IPS DF 6.9 (cell line): ENCODE measurements at places on chromosomes 1 and 21.

- DNase-seq = no peak
Observed at GRCh38 chr1:224087286-224087794, 26.6 kb upstream of the FBXO28 start.

GRCh38 chr1:30686236-30686935, 37.0 kb downstream of the MATN1 start:
- DNase-seq = no peak

DNA sequence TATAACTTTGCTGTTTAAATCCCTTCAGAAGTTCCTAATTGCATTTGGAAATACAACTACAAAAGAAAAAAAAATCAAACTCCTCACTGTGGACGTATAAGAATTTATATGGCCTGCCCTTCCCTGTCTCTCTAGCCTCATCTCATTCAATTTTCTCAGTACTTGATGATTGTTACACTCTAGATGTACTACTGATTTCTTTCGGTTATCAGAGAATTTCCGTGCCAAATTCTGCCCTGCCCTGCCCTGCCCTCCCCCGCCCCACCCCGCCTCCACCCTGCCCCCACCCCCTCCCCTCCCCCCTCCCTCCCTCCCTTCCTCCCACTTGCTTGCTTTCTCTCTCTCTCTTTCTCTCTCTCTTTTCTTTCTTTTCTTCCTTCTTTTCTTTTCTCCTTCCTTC, 71.7 kb upstream of the MPC2 start:
- no peak for DNase-seq

DNA sequence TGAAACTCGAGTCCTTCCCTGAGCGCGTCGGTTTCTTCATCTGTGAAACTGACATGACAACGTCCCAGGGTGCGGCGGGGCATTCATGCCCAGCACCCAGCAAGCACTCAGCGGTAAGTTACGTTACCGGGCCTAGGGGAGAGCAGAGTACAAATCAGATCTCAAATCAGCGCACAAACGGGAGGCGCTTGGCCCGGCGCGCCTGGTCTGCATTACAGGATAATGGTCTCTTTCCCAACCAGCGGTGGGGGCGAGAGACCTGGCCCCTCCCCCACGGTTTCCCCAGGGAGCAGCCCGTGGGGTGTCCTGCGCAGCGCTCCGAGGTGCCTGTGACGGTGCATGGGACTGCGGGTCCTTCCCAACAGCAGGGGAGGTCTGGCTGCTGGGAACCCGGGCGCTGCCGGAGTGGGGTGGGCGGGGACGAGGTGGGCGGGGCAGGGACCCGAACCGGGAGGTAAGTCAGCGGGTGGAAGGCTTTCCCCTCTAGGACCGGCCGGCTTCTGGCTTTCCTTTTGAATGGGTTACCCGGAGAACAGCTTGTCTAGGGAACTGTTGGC, 1.0 kb downstream of the TMEM51 start:
- DNase-seq = no peak

GRCh38 chr1:197660389-197660788, 114.9 kb downstream of the DENND1B start:
- DNase-seq = no peak

DNA sequence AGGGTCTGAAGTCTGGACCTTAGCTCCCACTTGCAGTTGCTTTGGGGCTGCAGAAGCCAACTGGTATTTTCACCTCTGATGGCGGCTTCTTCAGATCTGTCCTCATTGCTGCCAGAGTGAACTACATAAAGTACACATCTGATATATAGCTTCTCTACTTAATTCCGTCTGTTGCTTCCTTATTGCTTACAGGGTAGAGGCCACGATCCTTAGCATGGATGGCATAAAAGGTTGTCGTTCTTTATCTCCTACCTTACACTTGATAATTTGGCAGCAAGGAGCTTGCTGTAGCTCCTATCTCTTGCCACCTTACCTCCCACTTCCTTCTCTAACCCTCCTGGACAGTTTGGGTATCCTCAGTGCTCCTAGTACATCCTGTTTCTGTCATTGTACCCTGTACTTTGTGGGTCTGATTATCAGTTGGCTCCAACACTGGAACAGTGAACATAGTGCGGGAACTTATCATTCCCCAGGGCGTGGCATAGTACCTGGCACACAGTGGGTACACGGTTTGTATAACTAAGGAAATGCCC, 30.9 kb upstream of the NBL1 start:
- no peak for DNase-seq

- DNase-seq = no peak
Observed at GRCh38 chr1:35663434-35663833, 22.1 kb upstream of the PSMB2 start.

- no peak for DNase-seq
Observed at GRCh38 chr1:29033829-29034466, 89.8 kb downstream of the TMEM200B start.

DNA sequence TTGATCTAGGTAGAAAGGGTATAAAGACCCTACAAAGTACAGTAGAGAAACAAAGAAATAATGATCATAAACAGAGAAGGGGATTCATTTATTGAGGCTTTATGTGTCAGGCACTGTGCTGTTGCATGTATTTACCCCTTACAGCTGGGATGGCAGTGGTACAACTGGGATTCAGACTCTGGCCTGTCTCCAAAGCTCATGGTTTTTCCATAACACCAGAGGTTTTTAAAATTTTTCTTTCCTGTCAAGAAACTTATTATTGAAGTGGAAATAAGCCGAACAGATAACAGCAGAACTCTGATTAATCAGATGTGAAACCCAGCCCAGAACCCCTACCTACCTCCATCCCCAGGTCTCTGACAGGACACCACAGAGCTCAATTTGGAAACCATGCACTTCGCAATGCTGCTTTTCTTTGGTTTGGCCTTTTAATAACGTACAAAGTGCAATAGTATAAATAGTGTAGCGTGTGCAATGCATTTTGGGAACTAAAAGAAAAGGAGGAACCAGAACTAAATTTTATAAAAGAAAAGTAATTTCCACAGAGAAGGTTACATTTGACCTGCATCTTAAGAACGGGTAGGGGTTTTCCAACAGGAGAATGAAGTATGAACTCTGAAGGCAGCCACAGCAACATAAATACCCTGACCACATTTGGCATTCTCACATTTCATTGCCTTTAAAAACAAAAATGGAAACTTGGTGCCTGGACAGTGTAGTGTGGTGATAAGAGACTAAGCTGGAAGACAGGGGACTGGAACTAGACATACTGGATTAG, 92.0 kb upstream of the S1PR1 start:
- no peak for DNase-seq

GRCh38 chr1:106912131-106912530, 144.3 kb upstream of the PRMT6 start:
- DNase-seq = no peak

- no peak for DNase-seq
Observed at GRCh38 chr1:59295618-59296017, 1.3 kb upstream of the FGGY start.

GRCh38 chr1:62241371-62242131, 46.9 kb downstream of the L1TD1 start:
- no peak for DNase-seq

- DNase-seq = no peak
Observed at GRCh38 chr1:92298213-92298572, 594 bp downstream of the GLMN start.

DNA sequence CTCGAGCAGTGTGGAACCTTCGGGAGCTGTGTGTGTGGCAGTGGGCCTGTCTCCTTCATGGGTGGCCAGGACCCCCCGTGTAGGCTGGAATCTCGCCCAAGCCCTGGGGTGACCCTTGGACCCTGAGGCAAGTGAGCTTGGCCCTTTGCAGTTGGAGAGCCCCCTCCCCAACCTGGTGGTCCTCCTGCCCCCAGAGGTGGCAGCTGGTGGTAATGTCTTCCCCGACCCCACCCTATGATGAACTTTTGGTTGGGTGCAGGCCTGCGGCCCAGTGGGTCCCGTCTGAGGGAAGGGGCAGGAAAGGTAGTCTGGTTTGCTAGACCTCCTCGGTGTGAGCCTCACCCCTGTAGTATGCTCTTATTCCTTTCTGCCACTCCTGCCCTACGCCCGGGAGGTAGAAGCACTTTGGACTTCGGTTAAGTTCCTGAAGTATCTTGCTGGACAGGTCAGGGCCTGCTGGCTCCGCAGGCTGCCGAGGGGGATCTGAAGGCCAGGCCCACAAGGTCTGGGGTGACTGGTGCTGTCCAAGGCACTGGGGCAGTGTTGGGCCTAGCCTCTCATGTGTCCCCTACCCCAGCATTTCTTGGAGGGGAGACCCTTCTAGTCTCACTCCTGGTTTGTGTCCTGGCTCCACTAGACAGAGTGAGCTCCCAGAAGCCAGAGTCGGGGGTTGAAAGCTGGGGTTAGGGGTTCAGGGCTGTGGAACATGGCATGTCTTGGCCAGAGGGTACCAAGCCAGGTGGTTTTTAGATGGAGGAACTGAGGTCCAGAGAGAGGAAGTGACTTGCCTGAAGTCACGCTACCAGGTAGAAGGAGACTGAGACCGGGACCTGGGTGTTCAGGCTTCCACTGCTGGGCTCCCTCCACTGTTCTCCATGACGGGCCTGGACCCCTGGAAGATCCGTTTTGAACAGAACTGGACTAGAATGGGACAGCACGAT, 1.8 kb downstream of the ZNF362 start:
- no peak for DNase-seq

DNA sequence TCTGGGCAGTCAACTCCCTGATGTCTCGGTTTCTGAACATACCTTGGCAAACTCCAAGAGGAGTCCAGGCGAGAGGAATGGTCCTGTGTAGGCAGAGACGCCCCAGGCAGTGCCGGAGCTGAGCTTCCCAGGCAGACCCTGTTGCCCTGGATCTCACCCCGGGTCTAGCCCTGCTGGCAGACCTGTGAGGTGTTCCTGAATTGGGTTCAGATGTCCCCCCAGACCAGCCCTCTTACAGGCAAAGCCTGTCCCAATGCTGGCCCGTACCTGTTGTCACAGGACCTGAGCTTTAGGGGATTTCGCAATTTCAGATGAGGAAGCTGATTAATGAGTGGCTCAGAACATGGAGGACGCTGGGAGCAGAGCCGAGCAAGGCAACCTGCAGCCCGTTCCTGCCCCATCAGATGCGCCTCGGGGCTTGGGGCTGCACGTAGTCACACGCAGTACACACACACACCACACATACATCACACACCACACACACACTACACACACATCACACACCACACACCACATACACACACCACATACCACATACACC, 38.5 kb upstream of the PDE9A start:
- no peak for DNase-seq

GRCh38 chr1:89523572-89524368, 859 bp upstream of the LRRC8B start:
- peak; percentile 27 for DNase-seq

GRCh38 chr1:17941431-17942189, 166.0 kb upstream of the IGSF21 start:
- no peak for DNase-seq

DNA sequence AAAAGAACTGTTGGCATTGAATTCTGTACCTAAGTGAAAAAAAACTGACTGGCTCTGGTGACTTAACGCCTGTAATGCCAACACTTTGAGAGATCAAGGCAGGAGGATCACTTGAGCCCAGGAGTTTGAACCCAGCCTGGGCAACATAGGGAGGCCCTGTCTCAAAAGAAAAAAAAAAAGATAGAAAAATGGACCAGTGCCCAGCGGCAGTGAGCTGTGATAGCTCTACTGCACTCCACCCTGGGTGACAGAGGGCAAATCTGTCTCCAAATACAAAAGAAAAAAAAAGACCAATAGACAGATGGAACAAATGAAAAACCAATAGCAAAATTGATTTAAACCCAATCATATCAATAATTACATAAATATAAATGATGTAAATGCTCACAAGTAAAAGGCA, 674 bp upstream of the AKR7A3 start:
- no peak for DNase-seq

DNA sequence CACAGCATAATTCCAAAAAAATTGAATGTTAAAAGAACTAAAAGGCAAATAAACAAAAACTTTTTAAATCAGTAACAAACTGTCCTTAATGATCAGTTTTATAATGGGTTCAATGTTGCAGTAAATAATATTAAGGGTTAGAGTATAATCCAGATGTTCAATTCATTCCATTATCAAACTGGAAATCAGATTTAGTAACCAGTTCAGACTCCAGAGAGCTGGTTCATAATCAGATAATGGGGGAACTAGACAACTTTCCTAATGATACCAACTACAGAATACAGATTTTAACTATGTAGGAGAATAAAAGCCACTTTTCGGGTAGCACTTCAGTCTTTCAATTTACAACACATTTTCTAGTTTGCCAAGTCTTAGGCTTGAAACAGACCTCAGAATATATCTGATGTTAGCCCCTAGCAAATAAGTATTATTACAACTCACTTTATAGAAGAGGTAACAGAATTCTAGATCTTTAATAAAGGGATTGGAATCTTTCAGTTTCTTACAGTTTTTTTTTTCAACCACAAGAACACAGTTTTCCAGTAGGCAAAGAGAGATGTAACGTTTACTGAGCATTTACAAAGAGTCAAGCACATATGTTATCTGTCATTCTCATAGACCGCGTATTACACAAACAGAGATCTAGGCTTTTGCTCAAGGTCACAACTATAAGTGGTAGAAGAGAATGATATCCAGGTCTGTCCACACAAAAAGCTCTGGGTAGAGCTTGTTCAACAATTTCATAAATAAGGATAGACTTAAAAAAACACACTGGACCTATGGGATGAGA, 1.9 kb upstream of the DCAF6 start:
- DNase-seq = no peak

DNA sequence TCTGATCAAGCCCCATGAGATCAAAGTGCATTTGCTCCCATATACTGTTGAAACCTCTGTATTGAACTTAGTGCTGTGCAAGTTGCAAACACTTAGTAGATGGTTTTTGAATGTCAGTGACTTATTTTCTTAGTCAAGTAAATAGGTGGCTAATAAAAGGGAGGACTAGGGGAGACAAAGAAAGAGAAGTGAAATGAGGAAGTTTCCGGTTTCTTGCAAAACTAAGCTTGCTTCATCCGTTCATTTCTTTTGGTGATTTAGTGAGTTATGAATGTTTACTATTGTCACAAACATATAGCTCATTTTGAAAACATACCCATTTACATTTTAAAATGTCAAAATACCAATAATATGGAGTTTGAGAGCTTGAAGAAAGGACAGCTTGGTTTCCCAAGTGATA, 23.0 kb downstream of the ADAMTS5 start:
- DNase-seq = no peak

- no peak for DNase-seq
Observed at GRCh38 chr1:119361620-119362344, 6.8 kb upstream of the HAO2 start.

GRCh38 chr1:22704440-22705067, 6.1 kb upstream of the EPHB2 start:
- DNase-seq = peak; percentile 68

GRCh38 chr1:110380672-110381283, 10.0 kb downstream of the SLC16A4 start:
- DNase-seq = no peak
